Articular chondrocyte of knee joint (primary cell): ENCODE measurements at places on chromosomes 5 and 9. TPM values are rescaled to one million over a fixed set of nuclear protein-coding genes. Genes with fewer than 3 reads are reported as not detected.

Gene RGS7BP
- total RNA-seq: under 0.01 TPM in 1 of 2 replicates, not detected in the other

Gene SHB
- 9.4 and 12.3 TPM in 2 replicates for total RNA-seq

Gene PCDHB14
- 3.8 and 4.4 TPM in 2 replicates for total RNA-seq

Gene DCP2
- total RNA-seq: 32.0 and 36.5 TPM in 2 replicates

Gene CMBL
- 14.2 and 14.4 TPM in 2 replicates for total RNA-seq

Gene UGT3A2
- total RNA-seq: not detected in 2 replicates

Gene ACSL6
- total RNA-seq: 0.32 TPM in 1 of 2 replicates, not detected in the other

Gene GFRA3
- not detected in 2 replicates for total RNA-seq

Gene PRSS3
- 0.32 and 0.39 TPM in 2 replicates for total RNA-seq

Gene OGN
- 222 and 267 TPM in 2 replicates for total RNA-seq

Gene ARL14EPL
- 0.11 and 0.13 TPM in 2 replicates for total RNA-seq

Gene CARTPT
- not detected in 2 replicates for total RNA-seq

Gene GABRA6
- not detected in 2 replicates for total RNA-seq

Gene CDH6
- 0.97 and 3.8 TPM in 2 replicates for total RNA-seq

Gene CD72
- total RNA-seq: 2.7 and 2.8 TPM in 2 replicates

Gene CKMT2
- total RNA-seq: 0.39 TPM in 1 of 2 replicates, not detected in the other

Gene NUTM2G
- not detected in 2 replicates for total RNA-seq

Gene FCN2
- total RNA-seq: not detected in 2 replicates

Gene SPATA31A5
- total RNA-seq: not detected in 2 replicates

Gene TSLP
- 0.65 and 0.76 TPM in 2 replicates for total RNA-seq

Gene NMUR2
- not detected in 2 replicates for total RNA-seq

Gene SOWAHA
- 0.11 and 0.13 TPM in 2 replicates for total RNA-seq

Gene DMRT3
- not detected in 2 replicates for total RNA-seq

Gene HRH2
- total RNA-seq: 0.54 TPM in 1 of 2 replicates, not detected in the other

Gene CCNI2
- not detected in 2 replicates for total RNA-seq

Gene ZNF879
- 6.5 and 7.3 TPM in 2 replicates for total RNA-seq

Gene CDKN2B
- 2.5 and 5.9 TPM in 2 replicates for total RNA-seq

Gene SLC25A2
- 0.32 and 0.39 TPM in 2 replicates for total RNA-seq

Gene PPP1R26
- total RNA-seq: 6.3 and 6.5 TPM in 2 replicates

Gene DEPDC1B
- total RNA-seq: 3.1 and 5.1 TPM in 2 replicates

Gene CARD9
- total RNA-seq: 1.5 and 2.9 TPM in 2 replicates

Gene NIPAL4
- under 0.01 TPM in 1 of 2 replicates, not detected in the other for total RNA-seq

Gene ARAP3
- total RNA-seq: 3.8 and 4.4 TPM in 2 replicates
